ENCODE measurements at places on chromosomes 11 and 22.

DNA sequence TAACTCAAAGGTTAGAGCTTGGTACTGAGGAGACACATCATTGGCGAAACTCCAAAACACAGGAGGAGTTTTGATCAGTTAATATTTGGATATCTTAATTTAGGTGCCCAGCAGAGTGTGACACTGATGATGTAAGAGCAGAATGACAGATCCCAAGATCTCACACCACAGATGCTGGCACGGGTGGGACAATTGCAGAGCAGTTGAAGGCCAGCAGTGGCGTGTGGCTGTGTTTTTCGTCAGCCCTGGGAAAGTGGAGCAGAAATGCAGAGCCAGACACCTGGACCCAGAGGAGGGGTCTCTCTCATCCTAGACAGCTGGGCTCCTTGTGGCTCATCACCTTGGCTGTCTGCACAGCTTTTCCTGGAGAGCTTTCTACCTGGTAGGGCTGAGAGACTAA is 59.7 kb upstream of the CTTN start:
- no peak for DNase-seq

DNA sequence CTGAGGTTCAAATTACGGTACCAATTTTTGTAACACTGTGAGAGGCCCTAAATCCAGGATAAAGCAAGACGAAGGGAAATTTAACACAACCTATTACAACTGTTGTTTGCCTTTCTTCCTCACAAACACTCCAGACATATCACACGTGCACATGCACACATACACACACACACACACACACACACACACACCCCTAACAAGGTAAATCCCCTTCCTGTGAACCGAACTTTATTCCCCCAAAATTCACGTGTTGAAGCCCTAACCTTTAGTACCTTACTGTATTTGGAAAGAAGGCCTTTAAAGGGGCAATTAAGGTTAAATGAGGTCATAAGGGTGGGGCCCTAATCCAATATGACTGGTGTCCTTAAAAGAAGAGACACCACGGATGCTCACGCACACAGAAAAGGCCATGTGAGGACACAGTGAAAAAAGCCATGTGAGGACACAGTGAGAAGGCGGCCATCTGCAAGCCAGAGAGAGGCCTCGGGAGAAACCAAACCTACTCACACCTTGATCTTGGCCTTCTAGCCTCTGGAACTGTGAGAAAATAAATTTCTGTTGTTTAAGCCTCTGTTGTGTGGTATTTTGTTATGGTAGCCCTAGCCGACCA is 1.8 kb downstream of the SERGEF start:
- DNase-seq: no peak

GRCh38 chr11:662689-663274 is 25.7 kb downstream of the DRD4 start:
- DNase-seq: no peak

GRCh38 chr22:21940521-21940920 is 12.1 kb downstream of the PPM1F start:
- DNase-seq: no peak

GRCh38 chr11:32115446-32115845 is 24.6 kb downstream of the RCN1 start:
- DNase-seq: no peak

DNA sequence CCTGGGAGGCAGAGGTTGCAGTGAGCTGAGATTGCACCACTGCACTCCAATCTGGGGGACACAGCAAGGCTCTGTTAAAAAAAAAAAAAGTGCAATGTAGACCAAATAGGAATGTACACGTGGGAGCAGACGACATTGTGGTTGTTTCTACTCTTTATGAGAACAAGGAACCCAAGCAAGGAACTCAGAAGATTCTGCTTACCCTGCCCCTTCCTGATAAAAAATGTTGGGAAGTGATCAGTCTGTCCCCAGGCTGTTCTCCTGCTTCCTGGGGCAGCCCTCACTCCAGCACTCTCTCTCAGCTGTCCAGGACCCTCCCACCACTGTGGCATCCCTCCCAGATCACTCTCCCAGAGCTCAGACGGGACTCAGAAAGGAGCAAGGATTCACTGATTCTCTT is 31.8 kb downstream of the SLCO2B1 start:
- no peak for DNase-seq

DNA sequence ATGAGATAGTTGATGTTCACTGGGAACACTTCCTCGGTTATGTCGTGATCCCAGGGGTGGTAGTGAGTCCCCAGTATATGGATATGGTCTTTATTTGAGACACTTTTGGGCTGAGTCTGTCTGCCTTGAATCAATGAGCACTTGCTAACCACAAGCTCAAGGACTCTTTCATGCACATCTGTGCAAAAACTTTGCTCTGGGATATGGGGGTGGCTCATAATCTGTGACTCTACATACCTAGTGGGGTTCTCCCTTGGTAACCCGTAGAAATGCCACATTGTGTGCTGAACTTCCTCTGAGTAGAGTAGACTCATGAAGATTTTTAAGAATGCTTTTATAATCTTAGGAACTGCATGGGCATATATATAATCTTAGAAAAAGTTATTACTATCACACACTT is 69.3 kb downstream of the SWAP70 start:
- no peak for DNase-seq

DNA sequence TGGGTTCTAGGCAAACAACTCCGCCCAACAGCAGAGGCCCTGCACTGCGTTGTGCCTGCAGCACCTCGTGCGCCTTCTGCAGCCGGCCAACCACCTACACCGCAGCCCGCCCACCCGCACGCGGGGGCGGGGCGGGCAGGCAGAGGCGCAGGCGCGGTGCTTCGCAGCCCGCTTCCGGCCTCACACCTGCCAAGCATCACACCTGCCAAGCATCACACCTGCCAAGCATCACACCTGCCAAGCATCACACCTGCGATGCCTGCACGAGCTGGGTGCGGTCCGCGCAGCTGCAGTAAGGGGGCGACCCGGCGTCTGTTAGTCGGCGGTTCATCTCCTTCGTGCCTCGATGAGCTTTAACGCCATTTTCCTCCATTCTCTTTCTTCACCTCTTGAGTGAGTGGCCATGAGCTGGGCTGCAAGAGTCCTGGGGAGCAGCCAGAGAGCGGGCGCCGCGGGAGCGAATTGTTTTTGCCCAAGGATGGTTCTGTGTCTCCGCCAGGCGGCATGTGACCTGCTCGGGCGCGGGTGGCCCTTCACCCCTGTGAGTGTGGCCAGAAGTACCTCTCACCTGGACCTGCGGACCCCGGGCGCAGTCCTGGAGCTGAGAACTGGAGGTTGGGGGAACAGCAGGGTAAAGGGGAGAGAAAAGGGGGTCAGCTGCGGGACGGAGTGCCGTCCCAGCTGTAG is at the start of gene LDHAL6A:
LDHAL6A (plus strand) TSS at position 171 of the 687 bp plus-strand sequence. CDS start 825 bp downstream, outside the sequence.
- no peak for DNase-seq

- DNase-seq: no peak
Measured at GRCh38 chr22:49396817-49397216, 430.9 kb downstream of the BRD1 start.

- no peak for DNase-seq
Measured at GRCh38 chr11:17066691-17067090, 10.8 kb downstream of the RPS13 start.

DNA sequence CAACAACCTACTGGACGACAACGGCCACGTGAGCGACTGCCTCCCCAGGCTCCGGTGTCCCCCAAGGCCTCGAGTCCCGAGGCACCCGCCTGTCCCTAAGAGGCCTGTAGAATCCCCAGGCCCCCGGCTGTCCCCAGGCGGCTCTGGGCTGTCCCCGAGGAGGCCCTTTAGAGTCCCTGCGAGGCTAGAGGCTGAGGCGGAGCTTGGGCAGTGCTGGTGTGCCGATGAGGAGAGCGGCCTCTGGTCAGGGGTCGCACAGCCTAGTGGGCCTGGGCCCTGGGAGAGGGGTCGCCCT is 3.7 kb downstream of the TBX1 start:
- DNase-seq: no peak

GRCh38 chr11:89443361-89444322 is 47.5 kb downstream of the NOX4 start:
- DNase-seq: no peak

Measured in NCI-H187 (cell line).